ENCODE measurements at places on chromosomes 7 and 10. TPM values are rescaled to one million over a fixed set of nuclear protein-coding genes. Genes with fewer than 3 reads are reported as not detected.

MCM7 gene
- total RNA-seq = 383 TPM

AKR1D1 gene
- total RNA-seq = not detected

ZNF277 gene
- total RNA-seq = 13.0 TPM

EPC1 gene
- 35.3 TPM for total RNA-seq

NODAL gene
- not detected for total RNA-seq

GIMAP4 gene
- 39.1 TPM for total RNA-seq

CDHR1 gene
- total RNA-seq = 0.34 TPM

PNLIPRP3 gene
- not detected for total RNA-seq

CTAGE8 gene
- total RNA-seq = 2.1 TPM

C10orf105 gene
- 0.11 TPM for total RNA-seq

ZMIZ2 gene
- 105 TPM for total RNA-seq

LIPK gene
- not detected for total RNA-seq

PRXL2A gene
- 19.6 TPM for total RNA-seq
